NCI-H510A (cell line): ENCODE measurements at places on chromosomes 1 and 21.

GRCh38 chr1:213247038-213247437 is 196.0 kb downstream of the RPS6KC1 start:
- DNase-seq: no peak

GRCh38 chr1:24070821-24071393 is 41.0 kb downstream of the MYOM3 start:
- no peak for DNase-seq

- no peak for DNase-seq
These were observed 37.3 kb upstream of the F3 start for GRCh38 chr1:94578856-94579255.

DNA sequence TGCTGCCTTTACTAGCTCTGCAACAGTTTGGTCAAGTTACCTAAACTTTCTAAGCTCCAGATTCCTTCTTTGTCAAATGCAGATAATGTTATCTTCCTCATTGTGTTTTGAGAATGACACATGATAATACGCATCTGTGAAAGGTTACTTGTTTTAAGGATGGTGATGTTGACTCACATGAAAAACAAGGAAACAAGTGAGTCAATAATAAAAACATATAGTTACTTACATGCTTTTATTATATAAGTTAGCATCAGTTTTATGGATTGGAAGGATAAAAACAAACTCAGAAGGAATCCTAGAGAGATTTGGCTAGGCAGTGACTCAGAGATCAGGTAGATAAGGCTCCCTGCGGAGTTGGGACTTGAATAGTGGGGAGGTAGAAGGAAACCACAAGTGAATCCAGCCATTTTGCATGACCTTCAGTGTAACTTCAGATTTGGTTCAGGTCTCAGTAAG is 144.6 kb downstream of the LMO4 start:
- no peak for DNase-seq
